Activated CD4-positive, alpha-beta T cell treated with anti-CD3 and anti-CD28 coated beads for 24 hours (primary cell): ENCODE measurements at places on chromosomes 3 and 15.

- DNase-seq: no peak
These were observed 37.1 kb downstream of the RIOX2 start for GRCh38 chr3:97934980-97935695.

DNA sequence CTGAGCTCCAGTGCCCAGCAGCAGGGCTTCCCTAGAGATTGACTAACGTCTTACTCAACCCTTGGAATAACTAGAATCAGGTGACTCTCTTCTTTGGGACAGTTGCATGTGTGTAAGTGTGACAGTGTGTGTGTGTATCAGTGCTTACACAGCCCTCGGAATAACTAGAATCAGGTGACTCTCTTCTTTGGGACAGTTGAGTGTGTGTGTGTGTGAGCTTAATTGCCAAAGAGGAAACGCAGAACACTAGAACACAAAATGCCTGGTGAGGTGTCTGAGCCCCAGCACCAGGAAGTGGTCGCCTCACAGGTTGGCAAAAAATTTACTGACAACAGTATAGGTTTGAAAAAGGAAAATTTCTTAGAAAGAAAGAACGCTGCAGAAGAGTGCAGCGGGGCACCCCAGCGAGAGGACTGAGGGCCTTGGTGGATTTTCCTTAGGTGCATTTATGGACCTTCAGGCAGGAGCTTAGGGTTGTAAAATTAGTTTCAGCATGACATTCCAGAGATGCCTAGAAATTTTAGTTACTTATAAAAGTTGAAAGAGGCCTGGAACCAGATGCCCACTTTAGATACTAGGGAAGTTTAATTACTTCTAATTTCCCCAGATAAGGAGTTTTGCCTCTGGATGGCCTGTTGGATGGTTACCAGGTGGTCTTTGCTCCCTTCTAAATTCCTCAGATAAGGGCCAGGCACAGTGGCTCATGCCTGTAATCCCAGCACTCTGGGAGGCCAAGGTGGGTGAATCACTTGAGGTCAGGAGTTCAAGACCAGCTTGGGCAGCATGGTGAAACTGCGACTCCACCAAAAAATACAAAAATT is 3.7 kb upstream of the WDR82 start:
- no peak for DNase-seq

DNA sequence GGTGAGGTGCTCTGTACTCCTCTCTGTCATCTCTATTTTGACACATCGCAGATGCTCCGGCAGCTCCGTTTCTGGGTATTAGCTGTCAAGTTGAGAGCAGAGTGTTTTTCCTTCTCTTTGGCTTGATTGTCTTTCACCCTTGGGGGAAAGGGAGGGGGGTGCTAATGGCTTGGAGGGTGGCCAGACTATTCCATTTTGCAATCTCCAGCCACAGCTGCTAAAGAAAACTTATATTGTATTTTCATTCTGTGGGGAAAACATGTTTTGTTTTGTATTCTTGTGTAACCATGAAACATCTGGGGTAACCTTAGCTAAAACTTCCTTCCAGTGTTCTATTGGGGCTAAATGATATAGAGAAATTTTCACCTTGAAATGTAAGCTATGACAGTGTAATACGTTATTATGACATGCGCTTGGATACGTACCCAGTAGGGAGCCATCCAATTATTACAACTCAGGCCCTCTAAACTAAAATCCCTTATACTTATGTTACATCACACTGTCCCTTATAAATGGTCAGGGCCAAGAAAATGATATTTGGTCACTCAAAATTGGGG is 14.0 kb upstream of the LARP6 start:
- no peak for DNase-seq

GRCh38 chr15:83115831-83116565 is 8.6 kb downstream of the TM6SF1 start:
- DNase-seq: no peak

- no peak for DNase-seq
These were observed 102.6 kb upstream of the GAP43 start for GRCh38 chr3:115520651-115521245.

- no peak for DNase-seq
These were observed 1428.2 kb upstream of the GBE1 start for GRCh38 chr3:83189634-83190033.

DNA sequence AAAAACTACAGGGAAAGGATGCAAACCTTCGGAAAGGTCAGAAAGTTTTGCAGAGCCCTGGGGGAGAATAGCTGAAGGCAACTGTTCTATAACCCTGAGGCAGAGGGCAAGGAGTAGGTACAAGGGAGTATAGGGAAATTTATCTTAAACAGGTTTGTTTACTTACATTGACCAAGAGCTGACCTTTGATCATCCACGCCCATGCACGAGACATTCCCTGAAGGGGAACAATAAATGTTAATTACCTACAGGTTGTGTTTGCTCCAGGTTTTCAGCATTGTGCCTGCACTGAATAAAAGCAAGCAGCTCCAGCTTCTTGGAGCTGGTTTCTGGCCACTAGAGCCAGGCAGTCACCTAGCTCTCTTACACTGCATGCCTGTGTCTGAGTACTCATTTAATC is 524.5 kb upstream of the TGFBR2 start:
- DNase-seq: no peak

GRCh38 chr15:93861956-93862741 is 369.2 kb upstream of the MCTP2 start:
- DNase-seq: no peak

- DNase-seq: no peak
These were observed 19.3 kb downstream of the PDZRN3 start for GRCh38 chr3:73605412-73605811.

GRCh38 chr3:20648921-20649381 is 462.9 kb upstream of the SGO1 start:
- DNase-seq: no peak

DNA sequence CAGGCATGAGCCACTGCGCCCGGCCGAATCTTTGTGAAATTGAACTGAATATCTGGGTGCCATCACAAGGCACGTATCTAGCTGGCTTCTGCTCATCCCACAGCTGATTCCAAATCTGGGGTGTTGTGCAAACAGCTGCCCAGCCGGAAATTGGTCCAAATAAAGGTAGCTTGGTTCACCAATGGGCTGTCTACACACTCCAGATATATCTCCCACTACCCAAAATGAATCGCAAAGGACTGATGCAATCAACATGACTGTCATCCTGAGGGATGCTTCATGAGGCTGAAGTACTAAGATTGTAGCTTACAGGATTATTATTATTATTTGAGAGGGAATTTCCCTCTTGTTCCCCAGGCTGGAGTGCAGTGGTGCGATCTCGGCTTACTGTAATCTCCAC is 28.1 kb downstream of the LARP6 start:
- no peak for DNase-seq

GRCh38 chr3:27325419-27325818 is 43.8 kb downstream of the NEK10 start:
- DNase-seq: no peak

DNA sequence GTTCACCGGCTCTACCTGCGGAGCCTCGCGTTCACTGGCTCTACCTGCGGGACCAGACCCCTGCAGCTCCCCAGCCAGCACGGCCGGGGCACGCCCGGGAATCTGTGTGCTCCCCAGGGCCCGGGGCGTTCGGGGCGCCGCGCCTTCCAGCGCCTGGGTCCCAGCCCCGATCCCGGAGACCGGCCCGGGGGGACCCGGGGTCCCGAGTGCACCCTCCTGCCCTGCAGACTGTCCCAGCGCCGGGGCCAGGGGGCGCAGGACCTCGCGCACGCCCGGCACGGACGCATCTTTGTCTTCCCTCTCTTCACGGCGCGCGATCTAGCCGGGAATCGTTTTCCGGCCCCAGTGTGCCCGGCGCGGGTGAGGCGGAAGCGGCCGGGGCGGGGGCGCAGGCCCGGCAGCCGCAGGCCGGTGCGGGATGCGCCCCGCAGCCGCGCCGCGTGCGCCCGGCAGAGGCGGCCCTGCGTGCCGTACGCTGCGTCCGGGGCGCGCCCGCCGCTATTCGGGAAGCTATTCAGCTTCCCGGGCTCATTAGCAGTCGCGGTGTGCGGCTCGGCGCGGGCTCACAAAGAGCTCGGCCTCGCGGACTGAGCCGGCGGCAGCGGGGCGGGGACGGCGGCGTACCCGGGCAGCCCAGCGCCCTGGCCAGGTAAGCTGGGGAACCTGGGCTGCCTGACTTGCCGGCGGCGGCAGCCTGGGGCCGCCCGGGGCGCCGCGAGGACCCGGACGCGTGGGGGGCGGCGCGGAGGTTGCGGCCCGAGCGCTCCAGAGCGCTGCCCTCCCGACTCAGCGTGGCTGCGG is at the start of gene APBA2:
TSS of gene APBA2 (plus strand) at position 345 of the 801 bp plus-strand sequence. CDS start 167,911 bp downstream, outside the sequence.
- peak; percentile 31 for DNase-seq

DNA sequence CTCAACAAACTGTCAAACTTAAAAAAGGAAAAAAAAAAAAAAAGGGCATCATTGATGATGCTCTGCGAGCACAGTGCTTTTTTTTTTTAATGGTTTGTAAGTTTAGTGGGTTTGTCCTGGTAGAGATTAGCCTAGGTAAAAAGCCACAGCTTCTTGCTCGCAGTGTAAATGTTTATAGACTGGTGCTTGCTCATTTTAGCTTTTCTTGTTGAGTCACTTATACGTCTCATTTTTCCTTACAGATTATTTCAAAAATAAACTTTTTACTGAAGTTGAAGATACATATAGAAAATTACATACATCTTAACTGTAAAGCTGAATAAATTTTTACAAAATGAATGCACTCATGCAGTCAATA is 16.5 kb upstream of the TRA2B start:
- DNase-seq: no peak

- no peak for DNase-seq
These were observed 467.0 kb downstream of the NSUN3 start for GRCh38 chr3:94529816-94530215.

- DNase-seq: no peak
These were observed 185.2 kb downstream of the KLF13 start for GRCh38 chr15:31511707-31512310.

GRCh38 chr15:64844576-64845145 is 2.9 kb downstream of the PLEKHO2 start:
- DNase-seq: no peak

GRCh38 chr15:93196135-93196670 is 107.2 kb upstream of the RGMA start:
- no peak for DNase-seq

- no peak for DNase-seq
These were observed 457.7 kb downstream of the NAALADL2 start for GRCh38 chr3:175316799-175317198.

DNA sequence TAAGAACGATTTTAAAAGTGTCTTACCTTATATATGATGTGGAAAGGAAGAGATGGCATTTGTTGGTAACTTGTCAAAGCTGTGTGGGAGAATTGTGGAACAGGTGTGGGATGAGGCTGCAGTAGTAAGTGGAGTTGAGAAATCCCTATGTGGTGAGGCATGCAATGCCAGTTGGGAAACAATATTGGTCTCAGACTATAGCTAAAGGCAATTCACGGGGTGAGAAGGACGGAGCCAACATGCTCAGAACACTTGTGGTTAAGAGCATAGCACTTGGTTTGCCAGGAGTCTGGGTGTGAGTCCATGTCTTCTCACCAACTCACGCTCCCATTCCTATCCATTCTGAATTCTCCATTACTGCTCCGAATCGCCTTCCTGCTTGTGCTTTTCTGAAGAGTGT is 615.6 kb upstream of the ADAMTS9 start:
- no peak for DNase-seq

GRCh38 chr3:43001094-43001553 is 22.0 kb downstream of the GASK1A start:
- DNase-seq: no peak

- DNase-seq: no peak
These were observed 234.0 kb upstream of the PPP2R3A start for GRCh38 chr3:135731546-135731945.

DNA sequence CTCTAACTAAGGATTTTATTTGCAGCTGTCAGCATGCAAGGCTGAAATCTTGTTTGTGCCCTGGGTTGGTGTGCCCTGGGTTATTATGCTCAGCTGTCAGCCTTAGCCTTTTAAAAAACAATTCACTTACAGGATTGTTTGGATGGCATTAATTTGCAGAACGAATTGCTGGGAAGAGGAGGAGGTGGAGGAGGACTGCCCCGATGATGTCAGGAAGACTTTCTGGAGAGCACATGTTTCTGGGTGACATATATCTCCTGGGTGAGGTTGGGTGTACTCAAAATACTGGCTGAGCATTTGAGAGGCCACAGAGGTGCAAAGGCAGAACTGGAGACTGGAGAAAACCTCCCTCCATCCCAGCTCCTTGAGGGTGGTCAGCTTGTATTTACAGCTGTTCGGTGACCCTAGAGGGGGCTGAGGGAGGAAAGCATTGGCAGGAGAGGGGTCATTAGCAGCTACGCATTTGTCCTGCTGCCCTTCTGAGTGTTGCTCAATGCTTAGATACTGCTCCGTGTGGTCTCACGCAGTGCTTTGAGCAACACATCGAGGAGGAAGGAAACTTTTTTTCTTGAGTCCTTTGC is 59.8 kb upstream of the PSMD6 start:
- no peak for DNase-seq

- no peak for DNase-seq
These were observed 196.7 kb downstream of the SHQ1 start for GRCh38 chr3:72651498-72651897.

GRCh38 chr3:59268170-59268569 is 218.3 kb upstream of the CFAP20DC start:
- DNase-seq: no peak

- no peak for DNase-seq
These were observed 8.3 kb downstream of the GLB1 start for GRCh38 chr3:33088691-33089090.

- DNase-seq: no peak
These were observed 9.2 kb upstream of the GATM start for GRCh38 chr15:45387380-45388007.

GRCh38 chr3:131053043-131053859 is 26.6 kb downstream of the NEK11 start:
- no peak for DNase-seq

DNA sequence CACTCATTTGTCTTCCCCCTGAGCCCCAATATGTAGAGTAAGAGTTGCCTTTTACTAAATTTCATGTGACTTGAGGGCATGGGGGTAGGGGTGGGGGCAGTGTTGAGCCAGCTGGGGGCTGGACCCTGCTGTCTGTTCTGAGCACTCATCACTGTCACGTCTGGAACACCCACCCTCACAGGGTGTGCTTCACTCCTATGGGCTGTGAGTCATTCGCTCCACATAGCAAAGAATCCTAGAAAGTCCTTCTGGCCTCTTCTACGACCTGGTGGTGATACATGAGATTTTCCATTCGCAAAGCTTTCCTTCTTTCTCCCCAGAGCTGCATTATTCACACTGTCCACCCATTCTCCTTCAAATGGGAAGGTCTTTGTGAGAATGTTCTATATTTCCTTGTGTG is 43.6 kb upstream of the MGLL start:
- no peak for DNase-seq

GRCh38 chr15:61051569-61052031 is 177.5 kb downstream of the RORA start:
- DNase-seq: no peak

DNA sequence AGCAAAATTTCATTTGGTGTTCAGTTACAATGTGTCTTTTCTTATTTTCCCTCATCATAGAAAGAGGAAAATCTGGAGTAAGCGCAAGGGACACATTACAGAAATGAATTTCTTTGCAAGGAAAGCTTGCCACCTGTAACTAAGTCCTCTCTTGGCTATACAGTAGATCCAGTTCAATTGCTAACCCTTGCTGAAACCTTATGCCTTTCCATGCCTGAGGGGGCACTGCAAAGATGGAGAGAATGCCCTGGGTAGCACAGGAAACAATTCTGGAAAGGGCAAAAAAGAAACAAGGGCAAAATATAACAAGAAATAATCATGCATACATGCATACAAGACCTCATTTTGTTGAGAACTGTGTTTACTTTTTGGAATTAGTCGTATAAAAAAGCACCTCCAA is 4.3 kb downstream of the CADM2 start:
- no peak for DNase-seq

- DNase-seq: no peak
These were observed 53.1 kb downstream of the FAM81A start for GRCh38 chr15:59491062-59491461.
